Cortex of kidney (tissue), 1 donor: ENCODE measurements at places on chromosomes 11 and 22.

DNA sequence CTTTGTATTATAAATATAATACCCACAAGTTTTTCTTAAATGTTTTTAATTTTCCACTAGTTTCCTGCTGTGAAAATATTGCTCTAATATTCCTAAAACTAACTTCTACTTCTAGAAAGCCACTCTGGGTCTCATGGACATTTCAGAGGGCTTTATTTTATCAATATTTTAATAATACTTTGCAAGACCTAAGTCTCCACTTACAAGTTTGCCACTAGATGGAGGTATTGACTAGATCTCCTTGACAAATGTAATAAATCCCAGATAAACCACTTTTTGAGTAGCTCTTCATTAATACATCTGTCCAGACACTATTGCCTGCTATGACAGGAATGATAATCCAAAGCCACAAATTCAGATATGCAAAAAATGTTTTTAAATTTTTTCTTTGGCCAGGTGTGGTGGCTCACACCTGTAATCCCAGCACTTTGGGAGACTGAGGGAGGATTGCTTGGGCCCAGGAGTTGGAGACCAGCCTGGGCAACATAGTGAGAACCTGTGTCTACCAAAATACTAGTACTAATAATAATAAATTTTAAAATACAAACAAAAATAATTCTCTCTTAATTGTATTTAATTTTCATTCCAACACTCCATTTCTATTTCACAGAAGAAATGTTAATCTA is 3.5 kb upstream of the ACAT1 start:
- no peak for DNase-seq

- DNase-seq: no peak
Observed at GRCh38 chr11:5258543-5259262, 4.1 kb upstream of the HBG2 start.

DNA sequence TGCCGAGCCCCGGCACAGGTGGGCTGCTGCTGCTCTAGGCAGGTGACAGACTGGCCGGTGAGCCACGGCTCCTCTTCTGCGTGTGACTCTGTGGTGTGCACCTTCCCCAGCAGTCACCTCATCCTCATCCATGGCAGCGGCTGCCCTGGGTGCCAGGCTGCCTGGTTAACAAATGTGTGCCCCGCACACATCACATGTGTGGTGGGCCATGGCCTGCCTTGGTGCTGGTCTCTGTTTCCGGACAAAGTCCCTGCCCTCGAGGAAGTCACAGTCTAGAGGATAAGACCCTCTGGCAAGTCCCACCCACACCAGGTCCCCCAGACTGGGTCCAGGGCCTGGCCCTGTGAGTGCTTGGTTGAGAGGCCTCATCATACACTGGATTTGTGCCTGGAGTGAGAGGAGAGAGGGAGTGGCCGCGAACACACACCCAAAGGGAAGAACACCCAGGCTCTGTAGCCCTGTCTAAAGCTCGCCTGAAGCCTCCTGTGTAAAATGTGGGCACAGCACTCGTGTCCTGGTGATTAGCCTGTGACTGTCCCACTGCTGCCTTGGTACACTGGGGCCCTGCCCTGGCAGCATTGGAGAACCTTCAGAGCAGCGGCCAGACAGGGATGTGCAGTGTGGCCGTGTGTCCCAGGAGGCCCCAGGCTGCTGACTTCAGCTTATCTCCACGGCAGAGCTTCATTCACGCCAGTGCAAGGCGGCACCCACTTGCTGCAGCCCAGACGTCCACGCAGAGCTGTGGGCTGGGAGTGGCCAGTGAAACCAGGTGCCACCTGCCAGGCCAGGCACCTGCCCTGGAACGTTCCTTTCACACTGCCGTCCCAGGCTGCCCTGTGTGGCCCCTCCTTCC is 269.9 kb downstream of the TBC1D22A start:
- DNase-seq: no peak

- DNase-seq: no peak
Observed at GRCh38 chr11:2945031-2945756, 16.0 kb upstream of the PHLDA2 start.

- no peak for DNase-seq
Observed at GRCh38 chr11:73178681-73179080, 36.6 kb upstream of the FCHSD2 start.

DNA sequence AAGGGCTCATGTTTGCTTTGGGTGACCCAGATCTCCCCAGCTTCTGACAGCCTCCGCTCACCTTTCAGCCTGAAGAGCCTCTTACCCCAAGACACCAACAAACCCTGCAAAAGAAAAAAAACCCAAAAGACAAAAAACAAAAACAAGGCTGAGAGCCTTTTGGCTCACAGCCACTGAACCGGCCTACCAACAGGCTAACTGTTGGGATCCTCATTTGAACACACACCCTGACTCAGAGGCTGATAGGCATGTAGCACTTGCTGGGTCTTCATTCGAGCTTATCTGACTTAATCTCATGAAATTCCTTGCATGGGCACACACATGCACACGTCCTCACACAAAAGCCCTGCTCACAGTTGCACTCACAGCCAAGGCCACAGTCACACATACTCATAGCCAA is 22.9 kb upstream of the TSKU start:
- DNase-seq: no peak

- no peak for DNase-seq
Observed at GRCh38 chr22:25402501-25403283, 161.8 kb upstream of the GRK3 start.

DNA sequence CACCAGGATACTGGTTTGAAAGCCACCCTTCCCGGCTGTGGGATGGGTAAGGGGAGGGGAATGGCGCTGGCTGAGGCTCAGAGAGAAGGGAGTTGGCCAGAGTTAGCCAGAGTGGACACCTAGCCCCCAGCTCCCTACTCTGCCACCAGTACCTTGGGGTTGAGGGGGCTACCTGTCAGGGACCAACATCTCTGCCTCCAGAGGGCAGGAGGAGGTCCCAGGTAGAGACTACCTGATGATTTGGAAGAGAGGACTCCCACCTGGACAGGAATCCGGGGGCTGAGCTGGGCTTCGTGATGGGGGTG is 3.7 kb downstream of the MYRF start:
- DNase-seq: no peak

GRCh38 chr11:44711113-44711786 is 15.5 kb upstream of the TSPAN18 start:
- no peak for DNase-seq

DNA sequence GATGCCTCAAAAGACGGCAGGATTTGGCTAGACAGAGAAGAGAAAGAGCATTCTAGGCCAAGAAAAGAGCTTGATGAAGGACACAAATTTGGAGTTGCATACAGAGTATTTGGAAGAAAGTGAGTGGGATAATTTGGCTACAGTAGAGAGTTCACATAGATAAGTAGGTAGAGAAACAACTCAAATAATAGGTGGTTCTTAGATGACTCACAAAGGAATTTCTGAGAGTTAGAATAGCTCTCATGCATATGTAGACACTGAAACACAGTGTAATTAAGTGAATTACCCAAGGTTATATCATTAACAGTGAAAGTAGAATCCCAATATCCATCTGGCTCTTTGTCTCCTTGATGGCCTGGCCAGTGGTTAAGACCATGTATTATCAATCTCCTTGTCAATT is 228.6 kb upstream of the DDI1 start:
- no peak for DNase-seq

GRCh38 chr11:8248786-8249185 is 14.9 kb downstream of the LMO1 start:
- no peak for DNase-seq

DNA sequence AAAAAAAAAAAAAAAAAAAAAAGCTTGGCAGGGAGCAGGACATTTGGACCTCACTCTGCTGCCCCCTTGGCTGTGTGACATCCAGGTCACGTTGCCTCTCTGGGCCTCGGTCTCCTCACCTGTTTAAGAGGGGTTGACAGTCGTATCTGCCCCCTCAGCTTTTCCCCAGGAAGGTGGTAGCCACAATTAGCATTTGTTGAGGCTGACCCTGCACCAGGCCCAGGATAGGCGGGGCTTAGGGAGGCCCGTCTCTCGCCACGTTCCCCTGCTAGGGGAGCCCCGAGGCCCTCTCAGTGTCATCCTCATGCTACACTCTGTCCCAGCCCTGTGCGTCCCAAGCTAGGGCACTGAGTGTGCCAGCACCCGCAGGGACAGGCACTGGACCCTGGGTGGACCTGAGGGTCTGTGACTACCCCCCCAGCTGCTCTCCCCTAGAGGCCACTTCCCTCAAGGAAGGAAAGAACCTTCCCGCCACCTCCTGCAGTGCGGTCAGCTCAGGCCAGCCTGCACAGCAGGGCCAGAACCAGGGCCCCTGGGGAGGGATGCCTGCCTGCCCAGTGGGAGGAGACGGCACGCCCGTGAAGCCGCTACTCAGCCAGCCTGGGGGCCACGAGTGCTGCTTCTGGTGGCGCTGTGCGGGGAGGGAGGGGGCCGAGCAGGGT is 38.5 kb upstream of the PPARA start:
- DNase-seq: no peak

- DNase-seq: no peak
Observed at GRCh38 chr22:36768141-36768540, 7.8 kb downstream of the IFT27 start.
